Activated CD4-positive, alpha-beta T cell treated with anti-CD3 and anti-CD28 coated beads, Interleukin-2, amount 50 U/mL, for 1 hour (primary cell): ENCODE measurements at places on chromosomes 3 and 15.

DNA sequence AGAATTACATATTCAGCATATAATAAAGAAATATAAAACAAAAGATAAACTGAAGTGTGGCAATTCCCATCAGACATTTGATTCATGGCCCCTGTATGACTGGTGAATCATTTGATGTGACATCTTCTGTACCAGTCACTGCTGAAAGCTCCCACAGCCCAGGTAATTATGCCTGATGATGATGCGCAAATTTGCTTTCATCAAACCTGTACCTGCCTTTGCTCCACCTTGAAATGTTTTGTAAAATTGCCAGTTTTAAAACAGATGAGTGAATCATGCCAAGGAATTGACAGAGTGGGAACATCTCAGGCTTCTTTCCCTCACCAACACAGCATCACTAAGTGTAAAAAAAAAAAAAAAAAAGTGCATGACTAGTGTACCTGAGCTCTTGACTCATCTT lies 66.5 kb upstream of the EIF1B start:
- no peak for DNase-seq

- no peak for DNase-seq
Measured at GRCh38 chr15:81002331-81003096, 1.8 kb downstream of the TLNRD1 start.

DNA sequence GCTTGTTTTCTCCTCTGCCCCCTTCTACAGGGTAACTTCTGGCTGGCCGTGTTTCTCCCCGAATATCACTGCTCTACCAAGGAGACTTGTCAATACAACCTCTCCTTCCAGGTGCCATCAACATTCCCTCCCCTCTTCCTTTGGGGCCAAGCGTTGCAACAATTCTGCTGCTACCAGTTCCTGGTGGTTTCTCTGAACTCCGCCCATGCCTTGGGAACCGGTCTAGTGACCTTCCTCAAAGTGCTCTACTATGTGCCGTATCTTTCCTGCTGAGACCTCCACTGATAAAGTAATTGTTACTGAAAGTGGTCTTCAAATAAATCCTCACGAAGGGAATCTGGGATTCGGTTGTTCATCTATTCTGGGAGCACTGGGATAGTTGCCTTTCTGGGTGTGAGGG lies 26.2 kb downstream of the PCSK6 start:
- DNase-seq = no peak

DNA sequence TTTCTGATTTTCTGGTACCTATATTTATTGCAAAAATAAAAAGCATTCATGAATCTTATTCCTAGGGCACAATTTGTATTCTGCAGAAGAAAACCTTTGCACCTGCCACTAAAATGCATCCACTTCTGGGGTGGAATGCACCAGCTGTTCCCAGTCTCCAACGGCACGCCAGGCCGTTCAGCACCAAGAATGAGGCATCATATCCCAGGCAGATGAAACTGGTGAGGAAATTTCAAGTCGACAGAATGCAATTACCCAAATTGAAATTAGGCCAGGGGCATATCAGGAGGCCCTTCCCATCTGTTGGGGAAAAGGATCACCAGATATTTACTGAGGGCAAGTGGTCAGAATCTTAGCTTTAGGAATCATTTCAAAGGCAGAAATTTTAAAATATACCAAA lies 13.6 kb upstream of the RBMS3 start:
- no peak for DNase-seq

GRCh38 chr15:94416267-94416666 lies 184.9 kb downstream of the MCTP2 start:
- DNase-seq = no peak

GRCh38 chr3:49674497-49674983 lies 389 bp downstream of the APEH start:
- DNase-seq = peak; percentile 27

DNA sequence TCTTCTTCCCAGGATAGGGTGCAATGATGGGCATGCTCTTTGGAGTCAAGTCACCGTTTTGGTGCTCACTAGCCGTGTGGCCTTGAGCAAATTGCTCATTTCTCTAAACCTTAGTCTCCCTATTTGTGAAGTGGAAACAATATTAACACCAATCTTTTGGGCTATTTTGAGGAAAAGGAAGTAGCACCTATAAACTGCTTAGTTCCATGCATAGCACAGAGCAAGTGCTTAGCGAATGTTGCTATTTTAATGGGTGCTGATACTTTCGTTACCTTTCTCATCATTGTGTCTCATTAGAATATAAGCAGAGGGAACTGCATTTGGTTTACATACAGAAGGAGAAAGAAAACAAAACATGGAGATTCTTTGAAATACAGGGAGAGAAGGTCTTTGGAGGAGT lies 66.1 kb downstream of the BOC start:
- no peak for DNase-seq

DNA sequence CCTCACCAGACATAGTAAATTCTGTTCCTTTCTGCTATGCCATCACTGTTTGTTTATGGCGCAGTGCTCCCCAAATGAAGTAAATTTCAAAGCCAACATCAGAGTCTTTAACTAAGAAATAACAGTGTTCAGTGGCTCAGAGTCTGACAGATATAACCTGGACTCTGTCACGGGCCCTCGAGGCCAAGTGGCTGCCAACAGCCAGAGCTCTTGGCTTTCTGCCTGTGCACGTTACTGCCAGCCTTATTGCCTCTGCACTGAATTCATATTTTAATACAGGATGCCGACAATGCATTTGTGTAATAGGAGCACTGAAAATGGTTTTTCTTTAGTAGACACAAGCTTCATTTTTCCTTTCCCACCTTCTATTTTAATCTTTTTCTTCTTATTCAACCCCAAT lies 219.9 kb downstream of the NLGN1 start:
- no peak for DNase-seq

DNA sequence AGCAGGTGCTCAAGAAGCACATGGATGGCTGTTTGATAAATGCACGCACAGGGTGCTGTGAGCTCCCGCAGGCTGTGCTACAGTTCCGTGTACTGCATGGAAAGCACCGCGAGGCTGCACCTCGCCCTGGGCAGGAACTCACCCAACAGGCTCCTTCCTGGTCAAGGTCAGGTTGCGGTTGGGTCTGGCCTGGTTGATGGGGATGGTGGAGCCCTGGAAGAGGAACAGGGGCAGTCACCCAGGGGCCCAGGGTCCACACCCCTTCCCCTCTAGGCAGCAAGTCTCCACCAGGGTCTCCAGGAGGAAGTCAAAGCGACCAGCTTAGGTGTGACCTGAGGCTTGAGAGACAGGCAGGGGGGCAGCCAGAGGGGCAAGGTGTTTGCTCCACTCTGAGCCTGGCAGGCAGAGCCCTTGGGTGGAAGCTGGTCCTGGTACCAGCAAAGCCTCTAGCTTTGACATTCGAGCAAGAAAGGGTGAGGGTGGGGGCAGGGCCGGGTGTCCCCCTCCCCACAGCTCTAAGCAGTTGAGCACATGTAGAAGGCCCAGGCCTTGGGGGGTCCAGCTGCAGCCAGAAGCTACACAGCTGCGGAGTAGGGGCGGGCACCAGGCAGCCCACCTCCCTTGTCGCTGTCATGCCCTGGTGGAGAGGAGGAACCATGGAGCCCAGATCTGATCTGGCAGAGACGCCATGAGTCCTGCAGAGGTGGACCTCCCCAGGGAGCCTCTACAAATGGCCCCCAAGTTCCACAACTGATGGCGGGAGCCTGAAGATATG lies 46.3 kb upstream of the SLC41A3 start:
- no peak for DNase-seq

GRCh38 chr15:95944193-95944592 lies 386.3 kb upstream of the NR2F2 start:
- no peak for DNase-seq

DNA sequence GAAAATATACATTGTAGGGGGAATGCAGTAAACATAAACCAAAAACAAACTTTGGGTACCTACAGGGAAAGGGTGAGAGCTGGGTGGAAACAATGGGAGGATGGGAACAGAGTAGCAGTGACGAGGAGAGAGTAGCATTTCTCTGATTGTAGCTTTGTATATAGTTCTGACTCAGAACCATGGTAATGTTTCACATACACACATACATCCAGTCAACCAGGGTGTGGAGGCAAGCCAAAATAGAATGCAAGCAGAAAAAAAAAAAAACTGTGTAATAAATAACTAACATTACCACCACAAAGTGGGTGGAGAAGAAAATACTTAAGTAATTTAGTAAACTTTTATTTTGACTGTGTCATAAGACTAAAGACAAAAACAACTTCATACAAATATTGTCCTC lies 27.2 kb downstream of the BCL2A1 start:
- DNase-seq = no peak
